ENCODE measurements at places on chromosomes 7 and 10.

GRCh38 chr7:27117887-27118491 lies 12.6 kb downstream of the HOXA4 start:
- DNase-seq, result peak; percentile 94

DNA sequence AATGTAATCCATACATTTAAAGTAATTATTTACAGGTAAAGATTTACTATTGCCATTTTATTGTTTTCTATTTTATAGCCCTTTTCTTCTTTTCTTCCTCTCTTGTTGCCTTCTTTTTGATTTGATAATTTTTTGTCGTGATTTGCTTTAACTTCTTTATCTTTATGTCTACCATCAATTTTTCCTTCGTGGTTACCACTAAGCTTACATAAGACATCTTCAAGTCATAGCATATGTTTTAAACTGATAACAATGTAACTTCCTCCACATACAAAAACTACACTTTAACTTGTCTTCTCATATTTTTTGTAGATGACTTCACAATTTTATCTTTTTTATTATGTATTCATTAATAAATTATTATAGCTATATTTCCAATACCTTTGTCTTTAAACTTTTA lies 316.6 kb downstream of the PLXDC2 start:
- DNase-seq, result no peak

DNA sequence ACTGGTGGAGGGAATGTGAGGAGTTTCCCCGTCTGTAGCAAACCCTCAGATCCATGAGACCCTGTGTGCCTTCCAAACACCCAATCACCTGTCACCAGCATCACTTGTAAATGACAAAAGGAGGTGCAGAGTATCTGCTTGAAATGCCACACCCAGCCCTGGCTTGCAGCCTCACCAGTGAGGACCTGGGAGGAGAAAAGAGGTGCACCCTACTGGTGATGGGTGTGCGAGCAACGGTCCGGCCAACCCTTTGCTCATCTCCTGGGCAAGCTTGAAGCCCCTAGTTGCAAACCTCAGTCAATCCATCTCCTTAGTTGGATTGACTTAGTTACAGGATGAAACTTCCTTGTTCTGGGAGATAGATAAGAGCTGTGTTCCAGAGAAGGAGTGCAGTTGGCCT lies 62.4 kb upstream of the WAPL start:
- no peak for DNase-seq

DNA sequence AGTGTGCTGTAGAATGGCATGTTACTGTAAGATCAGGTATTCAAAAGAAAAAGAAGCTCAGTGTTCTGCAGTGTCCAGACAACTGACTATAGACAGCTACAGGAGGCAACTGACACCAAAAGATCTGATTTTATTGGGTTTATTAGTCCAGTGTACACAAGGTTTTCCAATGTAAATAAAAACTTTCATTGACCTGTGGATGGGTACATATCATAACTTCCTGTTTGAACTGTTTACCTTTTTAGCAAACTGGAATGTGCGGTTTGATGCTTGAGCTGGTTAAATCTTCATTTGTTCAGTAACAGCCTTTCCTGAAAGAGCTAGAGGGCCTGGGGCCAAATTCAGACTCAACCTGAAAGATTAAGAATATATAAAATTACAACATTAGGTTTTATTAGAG lies 172.6 kb upstream of the SP8 start:
- DNase-seq, result no peak

GRCh38 chr7:18363751-18364380 lies 131.7 kb upstream of the HDAC9 start:
- no peak for DNase-seq

DNA sequence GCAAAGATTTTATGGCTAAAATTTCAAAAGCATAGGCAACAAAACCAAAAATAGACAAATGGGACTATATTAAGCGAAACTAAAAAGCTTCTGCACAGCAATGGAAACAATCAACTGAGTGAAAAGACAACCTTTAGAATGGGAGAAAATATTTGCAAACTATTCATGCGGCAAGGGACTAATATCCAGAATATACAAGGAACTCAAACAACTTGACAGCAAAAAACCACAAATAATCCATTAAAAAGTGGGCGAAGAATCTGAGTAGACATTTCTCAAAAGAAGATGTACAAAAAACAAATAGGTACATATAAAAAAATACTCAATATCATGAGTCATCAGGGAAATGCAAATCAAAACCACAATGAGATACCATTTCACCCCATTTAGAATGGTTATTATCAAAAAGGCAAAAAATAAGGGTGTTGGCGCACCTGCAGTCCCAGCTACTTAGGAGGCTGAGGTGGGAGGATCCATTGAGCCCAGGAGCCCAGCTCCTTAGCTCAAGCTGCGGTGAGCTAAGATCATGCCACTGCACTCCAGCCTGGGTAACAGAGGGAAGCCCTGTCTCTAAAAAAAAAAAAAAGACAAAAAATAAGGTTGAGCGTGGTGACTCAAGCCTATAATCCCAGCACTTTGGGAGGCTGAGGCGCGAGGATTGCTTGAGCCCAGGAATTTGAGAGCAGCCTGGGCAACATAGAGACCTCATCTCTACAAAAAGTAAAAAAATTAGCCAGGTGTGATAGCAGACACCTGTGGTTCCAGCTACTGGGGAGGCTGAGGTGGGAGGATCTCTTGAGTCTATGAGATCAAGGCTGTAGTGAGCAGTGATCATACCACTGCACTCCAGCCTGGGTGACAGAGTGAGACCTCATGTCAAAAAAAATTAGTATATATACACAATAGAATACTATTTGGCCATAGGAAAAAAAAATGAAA lies 4.2 kb upstream of the CCM2 start:
- DNase-seq, result no peak

GRCh38 chr7:85471740-85472139 lies 284.9 kb upstream of the SEMA3D start:
- DNase-seq, result peak; percentile 3

- peak; percentile 31 for DNase-seq
These were observed 131.6 kb upstream of the KLF14 start for GRCh38 chr7:130865408-130866236.

- no peak for DNase-seq
These were observed 78.6 kb upstream of the DYNC1I1 start for GRCh38 chr7:95693551-95694333.

DNA sequence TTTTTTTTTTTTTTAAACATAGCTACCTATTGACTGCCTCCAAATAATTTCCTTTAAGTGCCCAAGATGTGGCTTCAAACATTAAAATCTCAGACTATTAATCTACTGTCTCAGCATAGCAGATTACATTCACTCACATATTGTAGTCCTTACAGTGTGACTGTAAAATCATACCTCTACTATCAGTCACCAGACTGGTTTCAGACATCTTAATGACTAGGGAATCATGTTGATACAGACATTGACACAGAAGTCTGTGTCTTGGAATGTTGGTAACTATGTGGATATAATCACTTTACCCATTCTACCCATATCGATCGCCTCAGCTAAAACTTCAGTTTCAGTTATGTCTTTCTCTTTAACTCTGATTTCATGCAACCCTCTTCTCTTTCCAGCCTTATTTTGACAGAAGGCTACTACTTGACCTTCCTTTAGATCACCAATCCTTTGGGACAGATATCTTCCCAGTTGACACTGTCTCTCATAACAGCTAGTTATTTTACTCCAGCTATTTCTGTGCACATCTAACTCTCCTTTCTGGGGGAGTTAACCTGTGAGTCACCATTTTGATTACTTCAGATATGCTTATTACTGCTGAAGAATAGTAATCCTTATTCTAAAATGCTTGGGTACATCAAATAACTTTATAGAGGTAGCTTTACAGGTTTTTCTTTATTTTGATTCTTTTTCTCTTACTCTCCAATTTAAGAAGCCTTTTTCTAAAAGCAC lies 7.0 kb downstream of the TNKS2 start:
- DNase-seq, result no peak

GRCh38 chr7:43650457-43651052 lies 67.6 kb downstream of the STK17A start:
- peak; percentile 80 for DNase-seq

GRCh38 chr10:11698691-11699549 lies 43.3 kb upstream of the ECHDC3 start:
- DNase-seq, result no peak

DNA sequence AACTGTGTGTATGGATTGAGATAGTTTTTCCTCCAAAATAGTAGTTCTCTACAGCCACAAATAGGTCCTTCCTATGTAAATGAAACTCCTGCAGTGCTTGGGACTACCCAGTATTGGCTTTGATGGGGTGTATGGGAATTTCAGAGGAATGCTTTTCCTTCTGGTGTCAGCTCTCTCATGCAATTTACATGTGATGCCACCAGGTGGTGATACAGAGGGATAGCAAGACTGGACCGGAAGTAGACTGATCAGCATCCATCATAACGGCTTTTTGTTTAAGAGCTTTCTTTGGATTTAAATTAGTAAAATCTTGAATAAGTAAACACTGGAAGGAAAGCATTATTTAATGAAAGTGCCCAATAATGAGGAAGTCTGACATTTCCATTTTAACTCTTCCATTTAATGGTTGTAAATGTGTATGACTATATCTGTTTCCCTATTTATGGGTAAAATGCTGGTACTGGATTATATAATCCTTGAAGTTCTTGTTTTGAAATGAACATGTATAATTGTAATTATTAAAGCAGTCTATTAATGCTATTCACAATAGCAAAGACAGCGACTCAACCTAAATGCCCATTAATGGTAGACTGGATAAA lies 22.7 kb downstream of the DYNC1I1 start:
- DNase-seq, result peak; percentile 18

Measured in endothelial cell of umbilical vein (primary cell).